ENCODE measurements at places on chromosomes 11 and 22.

DNA sequence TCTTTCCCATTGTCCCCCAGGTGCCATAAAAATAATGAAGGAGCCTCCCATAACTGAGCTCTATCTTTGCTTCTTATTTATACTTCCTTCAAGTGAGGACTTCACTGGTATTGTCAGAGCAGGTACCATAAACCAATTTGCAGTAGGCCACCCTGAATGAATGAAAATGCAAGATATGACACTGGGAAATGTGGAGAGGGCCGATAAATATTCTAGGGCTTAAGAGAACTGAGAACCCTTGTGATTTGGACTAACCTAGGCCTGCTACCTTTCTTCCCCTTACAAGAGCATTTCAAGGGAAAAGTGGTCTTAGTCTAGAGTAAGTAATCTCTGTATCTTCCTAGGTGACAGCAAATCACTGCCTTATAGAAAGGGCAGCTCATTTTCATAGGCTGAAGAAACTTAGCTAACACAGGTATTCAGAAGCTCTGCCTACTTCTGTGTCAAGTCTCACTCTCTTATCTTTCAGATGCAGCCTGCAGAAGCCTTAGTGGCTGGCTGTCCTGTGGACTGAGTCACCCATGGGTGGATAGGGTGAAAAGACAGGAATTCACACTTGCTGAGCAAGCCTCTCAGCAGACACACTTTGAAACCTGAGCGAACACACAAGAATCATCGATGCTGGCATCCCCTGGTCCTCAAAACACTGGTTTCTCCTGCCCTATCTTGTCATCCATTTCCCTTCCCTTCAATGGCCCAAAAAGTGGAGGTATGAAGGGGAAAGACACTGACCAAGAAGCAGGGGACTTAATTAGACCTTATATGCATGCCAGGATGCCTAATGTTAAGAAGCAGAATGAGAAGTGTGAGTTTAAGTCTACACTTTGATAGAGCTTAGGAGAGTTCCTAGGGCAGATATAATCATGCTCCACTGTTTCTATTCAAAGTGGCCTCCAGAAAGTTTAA lies 15.2 kb downstream of the NRIP3 start:
- DNase-seq, result no peak

DNA sequence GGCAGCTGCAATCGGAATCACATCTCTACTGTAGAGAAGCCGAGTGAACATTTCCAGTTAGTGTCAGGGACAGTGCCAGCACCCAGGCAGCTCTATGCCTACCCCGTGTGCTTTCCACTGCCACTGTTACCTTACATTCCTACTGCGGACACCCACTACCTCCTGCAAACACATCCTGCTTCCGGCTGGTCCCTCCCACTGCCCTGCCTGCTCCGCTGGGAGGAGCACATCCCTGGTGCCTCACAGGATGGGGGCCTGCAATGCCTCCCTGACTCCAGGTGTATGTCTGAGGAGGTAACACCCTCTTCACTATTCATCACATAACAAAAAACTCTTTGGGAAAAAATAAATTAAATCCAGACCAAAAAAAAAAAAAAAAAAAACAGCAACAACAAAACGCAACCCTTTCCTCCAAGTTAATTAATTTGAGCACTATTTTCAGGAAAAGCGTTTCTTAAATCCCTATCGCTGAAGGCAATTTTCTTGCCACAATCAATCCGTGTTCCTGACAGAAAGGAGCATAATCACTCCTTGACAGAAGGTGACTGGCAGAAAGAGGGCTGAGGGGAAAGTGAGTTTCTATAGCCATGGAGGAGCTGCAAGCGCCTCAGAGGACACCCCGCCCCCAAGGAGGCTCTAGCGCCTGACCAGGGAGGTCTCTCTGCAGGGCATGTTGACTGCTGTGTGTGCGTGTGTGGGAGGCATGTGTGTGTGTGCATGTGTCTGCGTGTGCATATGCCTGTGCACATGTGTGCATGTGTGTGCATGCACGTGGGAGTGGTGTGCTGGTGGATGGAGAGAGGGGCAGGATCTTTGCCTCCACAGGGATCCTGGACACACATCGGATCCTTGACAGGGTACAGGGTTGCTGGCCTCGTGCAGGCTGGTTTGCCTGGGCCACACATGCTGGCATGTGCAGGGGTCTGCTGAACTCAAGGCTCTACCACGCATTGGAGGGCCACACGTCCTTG lies 134.8 kb upstream of the NTM start:
- DNase-seq, result no peak

GRCh38 chr11:72040491-72041363 lies 39.6 kb downstream of the NUMA1 start:
- DNase-seq, result peak; percentile 81

DNA sequence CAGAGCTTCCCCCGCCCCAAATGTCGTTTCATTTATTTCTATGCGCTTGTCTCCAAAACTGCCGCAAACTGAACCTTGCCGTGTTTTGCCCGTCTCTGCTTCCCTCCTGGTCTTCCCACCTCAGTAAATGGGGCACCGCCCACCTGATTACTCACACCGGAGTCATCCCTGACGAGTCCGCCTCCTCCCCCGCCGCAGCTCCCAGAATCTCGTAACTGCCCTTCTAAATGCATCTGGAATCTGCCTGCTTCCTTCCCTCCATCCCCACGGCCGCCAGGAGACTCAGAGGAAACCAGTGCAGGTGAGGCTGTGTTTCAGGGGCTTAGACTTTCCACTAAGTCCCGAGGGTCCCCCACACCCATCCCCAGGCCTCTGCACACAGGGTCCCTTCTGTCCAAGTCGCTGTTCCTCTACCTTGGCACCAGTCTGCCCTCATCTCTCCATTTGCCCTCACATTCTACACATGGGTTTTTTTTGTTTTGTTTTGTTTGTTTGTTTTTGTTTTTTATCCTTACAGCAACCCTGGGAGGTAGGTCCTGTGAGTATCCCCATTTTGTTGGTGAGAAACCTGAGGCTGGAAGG lies 62.6 kb upstream of the PHF21B start:
- no peak for DNase-seq

GRCh38 chr11:62172294-62172693 lies 17.7 kb upstream of the SCGB1D1 start:
- no peak for DNase-seq

DNA sequence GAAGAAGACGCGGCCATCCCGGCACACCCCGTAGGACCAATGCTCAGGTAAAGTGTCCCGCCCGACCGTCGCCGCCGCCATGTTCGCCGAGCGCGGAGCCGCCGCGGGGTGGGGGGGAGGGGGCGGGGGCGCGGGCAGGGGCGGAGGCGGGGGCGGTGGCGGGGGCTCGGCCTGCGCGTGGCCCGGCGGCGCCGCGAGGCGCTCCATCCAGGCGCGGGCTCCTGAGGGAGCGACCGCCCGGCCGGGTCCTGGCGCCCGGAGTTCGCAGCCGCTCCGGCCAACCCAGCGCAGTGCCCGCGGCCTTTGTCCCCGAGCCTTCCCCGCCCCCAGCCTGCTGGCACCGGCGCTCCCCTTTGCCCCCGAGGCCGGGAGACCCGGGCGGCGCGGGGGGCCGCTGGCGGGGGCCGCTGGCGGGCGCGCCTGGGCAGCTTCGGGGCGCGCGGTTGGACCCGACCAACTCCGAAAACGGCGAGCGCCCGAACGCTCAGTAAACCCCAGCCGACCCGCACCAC lies at the start of gene PLEKHA7:
Gene PLEKHA7 (minus strand): TSS at position 94 of the 512 bp plus-strand sequence. CDS start 13 bp downstream, at position 81.
- DNase-seq, result no peak

- no peak for DNase-seq
These were observed 134.3 kb downstream of the ELP4 start for GRCh38 chr11:31643857-31644256.

GRCh38 chr11:3073029-3073435 lies 15.8 kb upstream of the CARS1 start:
- DNase-seq, result no peak

GRCh38 chr11:116073854-116074837 lies 569.9 kb upstream of the CADM1 start:
- DNase-seq, result peak; percentile 45

DNA sequence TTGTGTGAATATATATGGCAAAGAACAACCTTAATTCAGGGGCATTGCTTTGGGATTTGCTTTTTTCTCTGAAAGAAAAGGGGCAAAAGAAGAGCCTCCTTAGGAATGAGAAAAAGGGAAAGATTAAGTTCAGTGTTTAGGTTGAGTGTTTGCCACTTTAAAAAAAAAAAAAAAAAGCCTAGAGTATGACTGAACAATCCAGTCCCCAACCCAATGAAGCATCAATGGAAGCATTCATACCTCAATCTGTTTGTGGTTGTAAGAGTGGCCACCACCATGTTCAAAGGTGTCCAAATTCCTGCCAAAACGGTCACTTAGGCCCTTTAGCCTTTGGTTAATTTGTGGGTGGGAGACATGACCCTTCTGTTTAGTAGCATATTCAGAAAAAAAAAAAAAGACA lies 260.6 kb downstream of the SOX6 start:
- DNase-seq, result no peak

DNA sequence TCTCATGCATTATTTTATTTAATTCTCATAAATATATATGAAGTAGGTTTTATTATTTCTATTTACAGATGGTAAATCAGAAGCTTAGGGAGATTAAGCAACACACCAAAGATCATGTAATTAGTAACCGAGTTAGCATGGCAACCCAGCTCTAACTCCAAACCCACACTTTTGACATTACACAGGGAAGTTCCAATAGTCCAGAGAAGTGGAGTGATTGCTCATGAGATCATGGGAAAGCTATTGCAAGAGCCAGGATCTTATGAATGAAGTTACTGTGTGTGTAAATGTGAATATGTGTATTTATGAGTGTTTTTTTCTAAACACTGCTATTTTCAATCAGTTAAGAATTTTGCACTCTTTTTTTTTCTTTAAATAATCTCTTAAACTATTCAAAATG lies 225.8 kb upstream of the KIRREL3 start:
- DNase-seq, result no peak

DNA sequence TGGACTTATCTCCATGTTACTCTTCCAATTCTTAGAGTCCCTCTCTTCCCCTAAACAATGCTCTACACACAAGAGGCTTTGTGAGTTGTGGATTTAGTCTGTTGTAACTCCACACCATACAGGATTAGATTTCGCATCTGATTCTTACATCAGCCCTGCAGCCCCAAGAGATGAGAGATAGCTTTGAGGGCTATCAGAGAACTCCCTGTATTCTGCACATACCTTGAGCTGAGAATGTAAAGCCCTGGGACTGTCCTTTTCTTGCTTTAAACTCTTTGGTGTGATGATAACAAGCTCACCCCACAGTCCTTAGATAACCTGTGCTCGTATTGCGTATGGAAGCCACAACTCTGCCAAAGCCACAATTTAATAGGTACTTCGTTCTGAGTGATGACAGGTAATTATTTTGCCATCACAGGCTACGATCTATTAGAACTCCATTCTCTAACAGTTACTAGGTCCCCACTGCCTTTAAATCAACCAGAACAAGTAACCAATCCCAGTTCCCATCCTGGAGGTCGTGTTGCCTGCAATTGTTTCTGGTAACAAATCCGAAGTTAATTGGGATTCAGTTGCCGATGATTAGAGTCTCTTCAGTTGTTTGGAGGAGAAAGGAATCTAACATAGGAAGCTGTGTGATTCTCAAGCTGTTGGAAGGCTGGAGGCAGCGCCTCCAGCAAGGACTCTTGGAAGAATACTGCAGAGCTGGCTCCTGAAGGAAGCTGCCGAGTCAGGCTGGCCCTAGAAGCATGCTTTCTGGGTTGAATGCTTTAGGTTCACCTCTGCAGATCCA lies 1.3 kb upstream of the PARVG start:
- DNase-seq, result no peak

GRCh38 chr22:46381142-46381541 lies 45.6 kb downstream of the TRMU start:
- DNase-seq, result no peak

DNA sequence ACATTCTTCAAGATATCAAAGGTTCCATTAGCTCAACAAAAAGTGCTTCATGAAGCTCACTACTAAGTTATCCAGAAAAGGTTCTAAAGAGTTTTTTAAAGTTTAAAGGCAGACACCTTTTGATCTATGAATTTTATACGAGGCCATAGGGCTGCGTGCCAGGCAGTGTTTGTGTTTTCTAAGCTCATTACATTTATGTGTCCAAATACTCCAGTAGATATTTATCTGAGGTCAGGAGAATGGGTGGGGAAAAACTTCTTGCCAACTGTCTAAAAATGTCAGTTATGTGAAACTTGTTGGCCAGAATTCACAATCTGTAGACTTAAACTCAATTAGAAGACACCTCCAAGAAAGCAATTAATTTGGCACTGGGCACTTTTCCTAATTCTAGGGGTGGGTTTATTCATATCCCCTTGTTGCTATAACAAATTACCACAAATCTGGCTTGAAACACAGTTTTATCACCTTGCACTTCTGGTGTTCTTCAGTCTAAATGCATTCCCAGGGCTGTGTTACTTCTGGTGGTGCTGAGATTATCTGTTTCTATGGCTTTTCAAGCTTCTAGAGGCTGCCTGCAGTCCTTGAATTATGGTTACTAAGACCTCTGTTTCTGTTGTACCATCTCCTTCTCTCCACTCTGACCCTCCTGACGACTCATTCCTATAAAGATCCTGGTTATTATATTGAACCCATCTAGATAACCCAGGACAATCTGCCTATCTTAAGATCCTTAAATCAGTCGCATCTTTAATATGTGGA lies 1030.4 kb upstream of the CNTN5 start:
- DNase-seq, result no peak

DNA sequence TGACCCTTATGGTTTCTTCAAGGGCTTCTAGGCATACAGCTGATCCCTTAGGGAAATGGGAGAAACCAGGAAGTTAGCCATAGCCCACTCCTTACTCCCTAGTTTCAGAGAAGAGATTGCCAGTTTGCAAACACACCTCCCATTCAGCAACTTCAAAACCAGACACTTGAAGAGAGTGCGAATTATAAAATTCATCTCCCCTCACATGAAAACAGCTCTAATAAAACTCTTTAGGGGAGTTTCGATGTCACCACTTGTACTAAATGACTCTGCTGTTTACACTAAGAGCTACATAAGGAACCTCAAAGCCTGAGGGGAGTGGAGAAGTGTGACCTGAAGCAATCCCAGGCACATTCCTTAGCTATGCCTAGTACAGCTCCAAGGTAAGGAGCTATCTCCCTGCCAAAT lies 8.3 kb downstream of the LGR4 start:
- DNase-seq, result no peak

GRCh38 chr11:47415949-47416472 lies 7.6 kb downstream of the SLC39A13 start:
- DNase-seq, result no peak

GRCh38 chr11:31443802-31444201 lies 65.6 kb downstream of the IMMP1L start:
- no peak for DNase-seq

DNA sequence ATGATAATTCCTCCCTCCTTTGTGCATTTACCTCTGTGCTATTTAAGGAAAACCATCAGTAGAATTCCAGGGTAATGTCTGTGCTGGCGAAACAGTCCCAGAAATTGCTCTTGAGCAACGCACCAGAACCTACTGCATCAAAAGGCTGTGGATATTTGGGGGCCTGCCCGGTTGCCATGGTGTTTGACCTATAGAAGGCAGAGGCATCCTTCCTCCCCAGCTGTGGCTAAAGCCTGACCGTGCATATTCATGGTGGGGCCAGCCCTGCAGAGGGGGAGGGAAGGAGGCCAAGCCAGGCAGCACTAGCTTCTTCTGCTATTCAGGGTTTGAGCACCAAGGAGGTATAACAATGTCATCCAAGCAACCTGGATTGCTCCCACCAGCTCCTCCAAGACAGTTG lies 215.0 kb upstream of the E2F8 start:
- no peak for DNase-seq
